Kidney (tissue), 22 donors: ENCODE measurements at places on chromosomes 2 and 18.
A peak's percentile ranks its signal among the peaks of the same experiment; 100 is the strongest.

DNA sequence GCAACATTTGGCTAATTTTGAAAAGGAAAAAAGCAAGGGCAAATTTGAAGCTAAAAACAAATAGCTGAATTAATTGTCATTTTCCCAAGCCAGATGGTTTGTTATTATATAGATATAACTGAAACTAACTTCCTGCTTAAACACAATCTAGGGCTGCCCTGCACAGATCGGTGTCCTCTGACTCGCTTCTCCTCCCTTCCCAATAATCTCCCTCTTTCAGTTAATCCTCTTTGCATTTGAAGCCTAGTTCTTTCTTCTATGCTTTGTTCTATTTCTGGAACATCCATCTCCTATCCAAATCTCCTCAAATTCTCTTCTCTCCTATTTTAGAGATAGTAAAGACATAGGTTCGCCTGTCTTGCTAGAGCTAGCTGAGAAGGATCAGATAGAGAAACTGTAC is 328.1 kb downstream of the SLC8A1 start:
- DNase-seq: no peak

- DNase-seq: no peak
These were observed 82.4 kb downstream of the ACAA2 start for GRCh38 chr18:49730951-49731391.

DNA sequence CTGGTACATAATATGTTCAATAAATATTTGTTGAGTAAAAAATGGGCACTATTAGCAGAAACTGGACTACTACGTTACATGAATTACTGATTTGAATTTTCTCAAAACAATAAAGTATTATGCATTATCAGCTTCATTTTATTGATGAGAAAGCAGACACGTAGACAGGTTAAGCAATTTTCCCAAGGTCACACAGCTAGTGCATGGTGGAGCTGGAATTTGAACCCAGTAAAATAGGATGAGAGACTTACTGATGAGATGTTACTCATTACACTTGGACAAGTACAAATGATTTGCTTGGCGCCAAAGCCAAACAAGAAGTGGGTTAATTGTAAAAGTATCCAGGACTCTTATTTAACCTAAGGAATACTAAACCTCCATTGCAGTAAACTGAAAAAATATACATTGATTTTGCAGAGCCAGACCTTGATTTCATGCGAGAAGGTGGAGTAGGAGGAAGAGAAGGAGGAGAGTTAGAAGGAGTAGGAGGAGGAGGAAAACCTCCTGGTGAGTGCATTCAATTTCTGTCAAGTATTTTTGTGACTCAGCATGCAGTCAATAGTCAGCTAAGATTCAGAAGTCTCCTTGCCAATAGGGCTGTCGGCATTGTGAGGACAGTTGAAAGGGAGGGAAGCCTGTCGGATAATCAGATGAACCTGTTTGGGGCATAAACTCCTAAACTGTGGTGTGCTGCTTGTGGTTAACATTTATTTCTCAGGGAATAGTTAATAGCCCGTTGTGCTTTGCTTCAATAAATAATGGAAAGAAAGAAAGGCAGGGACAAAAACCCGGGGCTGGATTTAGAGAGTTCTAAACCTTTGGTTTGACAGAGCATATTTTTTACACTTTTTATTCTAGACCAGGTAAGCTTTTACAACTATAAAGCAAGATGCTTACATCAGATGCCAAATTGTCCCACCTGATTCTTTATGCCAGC is 77.0 kb upstream of the TACR1 start:
- DNase-seq: peak; percentile 1

DNA sequence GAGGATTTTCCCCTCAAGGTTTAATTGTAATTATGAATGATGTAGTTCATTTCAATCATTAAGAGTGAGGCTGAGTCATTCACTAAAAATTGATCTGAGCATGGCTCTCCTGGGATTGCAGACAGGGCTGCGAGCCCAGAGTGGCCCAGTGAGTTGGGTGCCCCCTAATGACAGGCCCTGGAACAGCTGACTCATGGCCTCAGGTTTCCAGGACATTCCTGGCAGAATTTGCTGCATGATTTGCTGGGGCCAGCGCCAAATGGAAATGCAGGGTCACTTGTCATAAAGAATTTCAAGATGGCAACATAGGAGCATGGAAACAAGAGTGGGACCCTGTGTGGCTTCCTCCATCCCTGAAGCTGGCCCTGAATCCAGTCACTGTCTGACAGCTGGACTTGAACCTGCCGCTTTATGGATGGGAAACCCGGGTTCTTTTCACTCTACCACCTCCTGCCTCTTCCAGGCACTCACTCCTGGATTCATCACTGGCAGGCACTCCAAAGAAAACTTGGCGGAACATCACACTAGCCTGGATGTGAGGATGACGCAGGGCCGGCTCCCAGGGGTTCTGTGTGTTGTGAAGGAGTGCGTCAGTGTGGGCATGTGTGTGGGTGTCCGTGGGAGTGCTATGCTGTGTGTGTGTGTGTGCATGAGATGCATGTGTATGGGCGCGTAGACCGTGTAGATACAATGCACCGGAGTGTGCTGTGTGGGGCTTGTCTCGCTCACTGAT is 15.2 kb downstream of the OTOF start:
- peak; percentile 53 for DNase-seq
